ENCODE measurements at places on chromosomes 16 and 17. TPM values are rescaled to one million over a fixed set of nuclear protein-coding genes. Genes with fewer than 3 reads are reported as not detected.

The GP1BA gene
- total RNA-seq: not detected

The ZFPM1 gene
- 24.0 TPM for total RNA-seq

The FBXW10B gene
- total RNA-seq: 2.4 TPM

The KRTAP16-1 gene
- total RNA-seq: not detected

The ZC3H18 gene
- total RNA-seq: 56.5 TPM

The CCDC200 gene
- total RNA-seq: not detected

The MGAT5B gene
- 3.0 TPM for total RNA-seq

The TBKBP1 gene
- total RNA-seq: 19.7 TPM

The PERCC1 gene
- total RNA-seq: 0.83 TPM

The MEIOC gene
- total RNA-seq: not detected

The CCL14 gene
- total RNA-seq: not detected

The PRAC2 gene
- total RNA-seq: not detected

The EME1 gene
- 18.7 TPM for total RNA-seq

The STH gene
- total RNA-seq: not detected

The GFOD2 gene
- total RNA-seq: 34.3 TPM

The OR1A1 gene
- not detected for total RNA-seq

The HOXB2 gene
- total RNA-seq: 35.6 TPM

The ACSM2A gene
- 1.8 TPM for total RNA-seq

The CCL1 gene
- total RNA-seq: not detected

The CCL4 gene
- not detected for total RNA-seq

The SCIMP gene
- total RNA-seq: not detected

The CRYM gene
- total RNA-seq: 3.7 TPM

The ACSF3 gene
- 29.0 TPM for total RNA-seq

The SPIRE2 gene
- total RNA-seq: 17.1 TPM

The KRTAP17-1 gene
- total RNA-seq: not detected

The TIGD7 gene
- total RNA-seq: 5.4 TPM

The SPPL2C gene
- not detected for total RNA-seq

The ACE gene
- total RNA-seq: 3.6 TPM

The MYL11 gene
- total RNA-seq: 10.4 TPM

The BRIP1 gene
- 18.9 TPM for total RNA-seq

The CCL8 gene
- total RNA-seq: not detected

The PRAC1 gene
- 0.88 TPM for total RNA-seq

The ZNF771 gene
- total RNA-seq: 15.5 TPM

The MYBBP1A gene
- total RNA-seq: 63.7 TPM

The G6PC1 gene
- 1.5 TPM for total RNA-seq

The TBC1D3G gene
- not detected for total RNA-seq

The PAGR1 gene
- total RNA-seq: 25.5 TPM

The CDH13 gene
- total RNA-seq: 3.1 TPM

The KRT15 gene
- total RNA-seq: 840 TPM

All from type B pancreatic cell (in vitro differentiated cells).